Naive thymus-derived CD4-positive, alpha-beta T cell (primary cell): ENCODE measurements at places on chromosomes 6 and 20.

DNA sequence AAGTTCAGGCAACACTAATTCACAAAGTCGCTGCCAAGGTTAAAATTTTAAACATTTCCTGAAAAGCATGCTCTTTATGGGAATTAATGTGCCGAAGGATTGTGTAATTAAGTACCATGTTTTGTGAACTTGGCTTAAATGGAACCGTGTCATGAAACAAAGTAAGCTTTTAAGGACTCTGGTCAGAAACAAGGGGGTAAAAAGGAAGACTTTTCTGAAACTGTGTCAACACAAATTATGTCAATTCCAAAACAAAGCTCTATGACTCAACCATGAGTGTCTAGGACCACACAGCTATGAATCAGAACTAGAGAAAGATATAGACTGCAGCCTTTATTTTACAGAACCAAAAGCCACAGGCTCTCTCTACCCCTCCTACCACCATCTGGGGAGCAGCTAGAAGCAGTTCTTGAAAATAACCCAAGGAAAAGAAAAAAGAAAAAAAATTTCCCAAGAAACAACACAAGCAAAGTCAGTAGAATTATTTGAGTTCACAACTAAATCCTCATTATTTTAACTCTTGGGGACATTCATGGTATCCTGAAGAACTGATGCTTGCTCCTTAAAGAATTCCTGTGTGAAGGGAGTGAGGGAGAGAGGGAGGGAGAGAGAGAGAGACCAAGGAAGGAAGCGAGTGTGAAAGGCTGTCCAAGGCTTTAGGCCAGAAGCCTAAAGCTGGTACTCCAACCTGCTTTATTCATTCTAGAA is 81.9 kb downstream of the ZMYND8 start:
- DNase-seq: no peak
- H3K27ac ChIP-seq: no peak overlapping the region
- H3K27me3 ChIP-seq: no peaks in the 10 kb centered on the region
- no peak overlapping the region for H3K4me3 ChIP-seq

DNA sequence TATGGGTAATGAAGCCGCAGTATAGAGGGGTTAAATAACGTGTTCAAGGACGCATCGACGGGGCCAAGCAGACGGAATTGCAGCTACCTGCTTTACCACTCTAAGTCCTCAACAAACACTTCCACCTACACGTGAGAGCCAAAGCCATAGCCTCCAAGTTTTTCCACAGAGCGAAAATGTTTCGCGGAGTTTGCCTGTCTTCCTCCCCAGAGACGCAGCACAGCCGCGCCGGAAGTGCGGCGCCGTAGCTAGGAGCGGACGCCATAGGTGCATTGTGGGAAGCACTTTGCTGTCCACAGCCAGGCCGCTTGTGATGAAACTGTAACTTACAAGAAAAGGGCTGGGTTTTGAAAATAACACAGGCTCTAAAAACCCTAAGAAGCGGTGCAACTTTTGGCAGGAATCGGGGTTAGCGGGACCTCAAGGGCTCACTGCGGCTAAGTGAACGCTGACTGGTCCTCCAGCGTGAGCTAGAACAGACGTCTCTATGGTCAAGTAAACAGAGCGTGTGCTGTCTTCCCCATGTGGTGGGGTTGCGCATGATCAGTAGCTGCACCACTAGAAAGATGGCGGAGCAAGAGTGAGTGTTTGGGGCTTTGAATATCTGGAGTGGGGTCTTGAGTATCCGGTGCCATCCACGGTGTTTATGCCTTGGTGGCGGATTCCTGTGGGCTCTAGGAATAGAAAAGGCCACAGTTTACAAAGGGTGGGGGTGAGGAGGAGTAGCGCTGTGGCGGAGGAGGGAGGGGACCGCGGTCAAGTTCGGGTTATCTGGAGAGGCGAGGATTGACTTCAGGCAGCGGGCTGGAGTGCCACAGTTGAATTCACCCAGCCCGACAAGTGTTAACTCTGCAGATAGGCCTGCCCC is at the start of gene RPL7L1:
Gene RPL7L1 (plus strand): TSS at position 245 of the 868 bp plus-strand sequence. CDS start 295 bp downstream, at position 540.
- H3K4me1 ChIP-seq: peaks cover 5% of the 10 kb centered on the region
- peak; percentile 93 for DNase-seq
- no peaks in the 10 kb centered on the region for H3K27me3 ChIP-seq
- H3K4me3 ChIP-seq: peak within 1 kb of the TSS; percentile 82
- H3K36me3 ChIP-seq: peaks cover 11% of the 10 kb centered on the region

DNA sequence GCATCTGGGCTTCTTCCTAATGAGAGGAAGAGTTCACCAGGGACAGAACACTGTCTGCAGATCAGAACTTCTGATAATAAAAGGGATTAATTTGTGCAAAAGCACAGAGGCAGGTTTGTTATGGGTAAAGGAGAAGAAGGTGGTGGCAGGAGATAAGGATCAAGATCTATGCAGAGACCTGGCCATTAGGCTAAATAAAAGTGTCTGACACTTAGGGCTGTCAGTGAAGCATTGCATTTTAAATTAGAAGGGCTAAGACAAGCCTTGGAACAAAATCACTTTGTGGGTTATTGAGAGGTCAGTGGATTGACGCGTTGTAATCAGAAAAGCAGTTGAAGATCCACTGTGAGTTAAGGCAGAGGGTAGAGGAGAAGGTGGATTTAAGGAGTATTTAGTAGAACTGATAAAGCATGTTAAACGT is 76.8 kb downstream of the MAP3K4 start:
- no peak overlapping the region for H3K4me3 ChIP-seq
- no peaks in the 10 kb centered on the region for H3K27me3 ChIP-seq
- no peak overlapping the region for H3K27ac ChIP-seq
- H3K36me3 ChIP-seq: peaks cover 12% of the 10 kb centered on the region
- no peaks in the 10 kb centered on the region for H3K4me1 ChIP-seq

- no peak for DNase-seq
- no peak overlapping the region for H3K4me3 ChIP-seq
- H3K27ac ChIP-seq: no peak overlapping the region
- H3K36me3 ChIP-seq: no peaks in the 10 kb centered on the region
Observed at GRCh38 chr6:126773112-126773805, 345.2 kb upstream of the RSPO3 start.

- H3K4me3 ChIP-seq: no peak overlapping the region
- no peaks in the 10 kb centered on the region for H3K27me3 ChIP-seq
- no peak overlapping the region for H3K27ac ChIP-seq
- DNase-seq: no peak
- no peaks in the 10 kb centered on the region for H3K36me3 ChIP-seq
Observed at GRCh38 chr20:64205611-64206026, 41.4 kb downstream of the MYT1 start.

GRCh38 chr6:116572162-116572561 is 858 bp downstream of the RWDD1 start:
- no peak for DNase-seq
- H3K27me3 ChIP-seq: no peaks in the 10 kb centered on the region
- H3K4me1 ChIP-seq: peaks cover 21% of the 10 kb centered on the region
- H3K27ac ChIP-seq: peak overlapping the region; percentile 95

- peaks cover 95% of the 10 kb centered on the region for H3K36me3 ChIP-seq
- DNase-seq: no peak
- H3K4me1 ChIP-seq: peaks cover 3% of the 10 kb centered on the region
- H3K27me3 ChIP-seq: no peaks in the 10 kb centered on the region
- H3K4me3 ChIP-seq: no peak overlapping the region
Observed at GRCh38 chr20:41408986-41409385, 42.4 kb upstream of the EMILIN3 start.

- no peak overlapping the region for H3K4me3 ChIP-seq
- H3K4me1 ChIP-seq: no peaks in the 10 kb centered on the region
- H3K36me3 ChIP-seq: no peaks in the 10 kb centered on the region
- DNase-seq: no peak
- no peaks in the 10 kb centered on the region for H3K27me3 ChIP-seq
Observed at GRCh38 chr20:9287826-9288225, 218.9 kb downstream of the PLCB4 start.

- no peaks in the 10 kb centered on the region for H3K27me3 ChIP-seq
- H3K4me1 ChIP-seq: no peaks in the 10 kb centered on the region
- no peaks in the 10 kb centered on the region for H3K36me3 ChIP-seq
- H3K27ac ChIP-seq: no peak overlapping the region
Observed at GRCh38 chr20:45771182-45771759, 20.4 kb downstream of the WFDC3 start.

DNA sequence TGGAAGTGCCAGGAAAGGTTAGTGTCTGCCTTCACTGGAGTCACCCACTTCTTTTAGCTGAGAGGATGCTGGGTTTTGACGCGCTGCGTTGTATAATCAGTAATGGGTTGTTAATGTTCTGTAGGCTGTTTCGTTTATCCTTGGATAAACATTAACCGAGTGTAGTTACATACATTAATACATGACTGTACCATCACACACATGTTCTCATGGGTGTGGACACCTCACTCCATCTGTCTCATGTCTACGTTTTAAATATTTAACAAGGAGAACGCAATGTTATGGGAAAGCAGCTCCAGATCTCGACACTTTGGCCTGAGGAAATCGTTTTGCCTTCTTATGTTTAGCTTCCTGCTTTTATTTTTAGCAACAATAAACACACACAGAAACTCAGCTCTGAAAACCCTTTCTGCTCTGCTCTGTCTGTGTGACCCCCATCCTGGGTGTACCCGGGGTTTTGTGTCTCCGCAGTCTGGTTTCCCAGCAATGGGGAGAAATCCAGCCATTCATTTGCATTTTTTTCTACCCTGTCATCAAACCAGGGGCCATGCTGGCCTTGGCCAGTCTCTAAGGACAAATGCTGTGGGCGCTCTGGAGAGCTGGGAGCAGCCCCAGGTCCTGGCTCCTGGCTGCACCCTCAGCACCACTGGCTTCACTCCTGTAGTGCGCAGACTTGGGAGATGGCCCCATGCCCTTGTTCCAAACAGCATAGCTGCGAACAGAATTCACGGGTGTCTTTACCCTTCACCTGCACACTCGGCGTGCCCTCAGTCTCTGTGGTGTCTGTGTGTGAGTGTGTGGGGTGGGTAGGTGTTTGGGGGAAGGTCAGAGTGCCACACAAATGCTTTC is 110.8 kb downstream of the ERMARD start:
- DNase-seq: no peak
- H3K27ac ChIP-seq: no peak overlapping the region
- no peak overlapping the region for H3K4me3 ChIP-seq
- no peaks in the 10 kb centered on the region for H3K36me3 ChIP-seq
- H3K27me3 ChIP-seq: no peaks in the 10 kb centered on the region

DNA sequence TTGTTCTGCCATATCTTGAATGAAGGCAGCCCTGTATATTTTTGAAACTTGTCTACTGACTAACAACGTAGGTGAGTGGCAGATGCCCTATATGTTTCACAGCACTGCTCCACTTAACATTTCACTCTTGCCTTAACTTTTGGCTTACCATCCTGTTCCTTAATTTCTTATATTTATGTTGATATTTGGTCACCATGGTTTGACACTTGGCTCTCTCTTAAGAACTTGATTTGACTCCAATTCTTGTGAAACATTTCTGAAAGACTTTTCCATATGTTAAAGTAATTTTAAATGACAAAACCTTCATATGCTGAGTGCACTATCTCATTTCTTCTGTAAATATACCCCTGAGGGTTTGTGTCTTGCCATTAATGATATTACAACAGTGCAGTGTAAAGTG is 434.3 kb upstream of the IMPG1 start:
- no peak overlapping the region for H3K27ac ChIP-seq
- no peaks in the 10 kb centered on the region for H3K27me3 ChIP-seq
- no peak for DNase-seq
- H3K4me3 ChIP-seq: no peak overlapping the region
- H3K4me1 ChIP-seq: no peaks in the 10 kb centered on the region
- no peaks in the 10 kb centered on the region for H3K36me3 ChIP-seq

- no peaks in the 10 kb centered on the region for H3K27me3 ChIP-seq
- no peak for DNase-seq
- no peaks in the 10 kb centered on the region for H3K4me1 ChIP-seq
- H3K36me3 ChIP-seq: no peaks in the 10 kb centered on the region
- no peak overlapping the region for H3K4me3 ChIP-seq
Observed at GRCh38 chr6:121816906-121817540, 381.6 kb downstream of the GJA1 start.

DNA sequence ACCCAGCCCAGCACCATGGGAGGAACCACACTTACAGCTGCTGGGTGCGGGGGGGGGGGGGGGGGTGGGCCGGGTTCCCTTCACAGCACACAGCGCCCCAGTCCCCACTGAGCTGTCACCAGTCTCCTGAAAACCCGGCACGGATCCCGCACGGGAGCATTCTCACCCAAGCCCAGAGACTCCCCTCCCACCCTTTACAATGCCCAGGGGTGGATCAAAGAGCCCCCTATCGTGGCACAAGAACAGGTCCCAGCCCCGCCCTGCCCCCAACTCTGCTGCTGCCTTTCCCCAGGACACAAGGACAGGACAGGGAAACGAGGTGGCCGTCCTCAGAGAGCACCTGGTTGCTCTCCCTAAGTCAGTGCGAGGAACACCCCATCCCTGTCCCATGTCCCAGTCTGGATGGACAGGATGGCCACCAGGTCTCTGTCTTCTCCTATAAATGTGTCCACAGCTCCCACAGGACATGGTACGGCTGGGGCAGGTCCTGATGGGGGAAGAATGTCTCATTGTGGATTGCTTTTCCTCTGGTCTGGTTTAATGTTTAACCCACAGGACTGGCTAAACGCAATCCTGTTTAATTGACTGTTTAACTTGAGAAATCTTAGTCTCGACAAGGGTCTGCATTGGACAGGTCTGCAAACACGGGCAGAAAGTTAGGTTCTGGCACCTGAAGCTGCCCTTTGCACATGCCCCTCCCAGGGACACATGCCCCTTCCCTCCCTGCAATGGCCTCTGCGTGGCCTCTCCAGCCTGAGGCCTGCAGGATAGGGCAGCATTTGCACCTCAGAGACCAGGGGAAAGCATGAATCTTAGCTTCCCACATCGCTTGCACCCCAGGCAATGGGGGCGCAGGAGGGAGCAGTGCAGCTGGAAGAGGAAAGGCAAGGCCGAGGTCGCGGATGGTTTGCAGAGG is 45.3 kb downstream of the DACT2 start:
- no peaks in the 10 kb centered on the region for H3K36me3 ChIP-seq
- H3K27ac ChIP-seq: no peak overlapping the region
- no peak for DNase-seq
- no peak overlapping the region for H3K4me3 ChIP-seq

GRCh38 chr6:87722540-87723169 is 20.6 kb upstream of the AKIRIN2 start:
- no peaks in the 10 kb centered on the region for H3K36me3 ChIP-seq
- no peak overlapping the region for H3K4me3 ChIP-seq
- no peaks in the 10 kb centered on the region for H3K4me1 ChIP-seq
- H3K27me3 ChIP-seq: no peaks in the 10 kb centered on the region

GRCh38 chr20:43363506-43363905 is 94.2 kb upstream of the SRSF6 start:
- H3K36me3 ChIP-seq: no peaks in the 10 kb centered on the region
- no peaks in the 10 kb centered on the region for H3K4me1 ChIP-seq
- no peak for DNase-seq
- no peak overlapping the region for H3K4me3 ChIP-seq

DNA sequence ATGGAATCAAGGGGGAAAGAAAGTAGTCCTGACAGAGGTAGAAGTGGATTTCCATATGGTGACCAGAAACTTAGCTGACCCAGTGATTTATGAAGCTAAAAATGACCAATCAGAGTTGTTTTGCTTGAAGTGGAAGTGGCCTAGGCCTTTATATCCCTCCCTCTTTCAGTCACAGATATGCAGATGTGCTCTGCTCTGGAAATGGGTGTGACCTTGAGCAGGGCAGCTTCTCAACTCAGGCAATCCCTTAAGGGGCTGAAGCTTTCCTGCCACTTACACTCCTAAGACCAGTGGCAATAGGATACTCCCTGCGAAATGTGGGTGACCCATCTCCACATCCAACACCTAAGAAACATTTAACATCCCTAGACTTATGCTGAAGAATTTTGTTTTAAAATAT is 256.6 kb downstream of the EYS start:
- H3K36me3 ChIP-seq: no peaks in the 10 kb centered on the region
- H3K27ac ChIP-seq: no peak overlapping the region
- no peaks in the 10 kb centered on the region for H3K4me1 ChIP-seq
- no peak for DNase-seq
- no peaks in the 10 kb centered on the region for H3K27me3 ChIP-seq
